ENCODE measurements at places on chromosomes 3 and 15.

GRCh38 chr3:55454611-55455010 is 32.5 kb downstream of the WNT5A start:
- no peak for DNase-seq

- DNase-seq = no peak
Observed at GRCh38 chr3:109188741-109189140, 52.2 kb downstream of the C3orf85 start.

DNA sequence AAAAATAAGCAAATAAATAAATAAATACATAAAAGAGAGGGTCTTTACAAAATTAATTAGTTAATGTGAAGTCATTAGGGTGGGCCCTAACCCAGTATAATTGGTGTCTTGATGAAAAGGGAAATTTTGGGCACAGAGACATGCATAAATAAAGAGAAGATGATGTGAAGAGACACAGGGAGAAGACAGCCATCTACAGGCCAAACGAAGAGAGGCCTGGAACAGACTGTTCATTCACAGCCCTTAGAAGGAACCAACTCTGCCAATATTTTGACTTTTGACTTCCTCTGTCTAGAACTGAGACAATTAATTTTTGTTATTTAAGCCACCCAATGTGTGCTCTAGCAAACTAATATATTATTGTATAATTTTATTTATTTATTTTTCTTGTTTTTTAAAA is 29.6 kb upstream of the SELENOK start:
- DNase-seq = no peak

- peak; percentile 36 for DNase-seq
Observed at GRCh38 chr15:79007066-79007465, 62.2 kb upstream of the CTSH start.

DNA sequence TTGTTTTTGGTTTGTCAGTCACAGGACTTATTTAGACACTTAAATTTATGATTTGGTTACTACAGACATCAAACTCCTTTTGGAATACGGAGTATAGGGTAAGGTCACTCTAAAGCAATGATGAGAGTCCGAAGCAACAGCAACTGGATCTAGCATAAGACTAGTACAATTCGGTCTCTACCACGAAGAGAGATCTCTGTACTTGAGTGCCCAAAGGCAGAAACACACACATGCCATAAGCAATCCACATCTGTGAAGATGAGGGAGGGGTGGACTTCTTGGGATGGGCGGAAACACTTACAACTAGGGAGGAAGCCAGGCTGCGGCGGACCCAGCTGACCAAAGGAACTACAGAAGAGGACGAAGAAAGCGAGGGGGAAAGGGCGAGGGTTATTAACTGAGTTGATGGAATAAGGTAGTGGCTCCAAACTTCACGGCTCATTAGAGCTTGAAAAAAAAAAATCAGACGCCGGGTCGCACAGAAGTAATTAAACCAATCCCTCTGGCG is 595 bp downstream of the DPH6 start:
- no peak for DNase-seq

DNA sequence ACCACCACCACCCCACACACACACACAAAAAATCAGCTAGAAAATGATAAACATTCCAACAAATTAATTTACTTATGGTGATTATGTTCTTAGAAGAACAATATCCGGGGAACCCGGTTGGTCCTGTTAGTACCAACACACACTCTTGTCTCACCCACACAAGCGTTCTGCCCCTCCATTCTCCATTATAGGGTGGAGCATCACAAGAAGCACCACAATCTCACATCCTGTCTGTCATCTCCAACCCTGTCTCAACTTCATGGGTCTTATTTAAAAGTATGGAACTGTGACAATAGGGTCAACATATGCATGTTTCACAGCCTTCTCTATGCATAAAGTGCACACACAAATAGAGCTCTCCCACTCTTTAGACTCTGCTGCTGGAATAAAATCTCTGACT is 5.6 kb downstream of the GSK3B start:
- DNase-seq = no peak

Data from CD8-positive, alpha-beta T cell (primary cell).